Left cardiac atrium (tissue), 4 donors: ENCODE measurements at places on chromosomes 11 and 22. TPM values are rescaled to one million over a fixed set of nuclear protein-coding genes. Genes with fewer than 3 reads are reported as not detected.

The ABTB2 gene
- 12.5 TPM for total RNA-seq

The UPK3A gene
- 0.29 TPM for total RNA-seq

The RAG2 gene
- total RNA-seq: not detected

DNA sequence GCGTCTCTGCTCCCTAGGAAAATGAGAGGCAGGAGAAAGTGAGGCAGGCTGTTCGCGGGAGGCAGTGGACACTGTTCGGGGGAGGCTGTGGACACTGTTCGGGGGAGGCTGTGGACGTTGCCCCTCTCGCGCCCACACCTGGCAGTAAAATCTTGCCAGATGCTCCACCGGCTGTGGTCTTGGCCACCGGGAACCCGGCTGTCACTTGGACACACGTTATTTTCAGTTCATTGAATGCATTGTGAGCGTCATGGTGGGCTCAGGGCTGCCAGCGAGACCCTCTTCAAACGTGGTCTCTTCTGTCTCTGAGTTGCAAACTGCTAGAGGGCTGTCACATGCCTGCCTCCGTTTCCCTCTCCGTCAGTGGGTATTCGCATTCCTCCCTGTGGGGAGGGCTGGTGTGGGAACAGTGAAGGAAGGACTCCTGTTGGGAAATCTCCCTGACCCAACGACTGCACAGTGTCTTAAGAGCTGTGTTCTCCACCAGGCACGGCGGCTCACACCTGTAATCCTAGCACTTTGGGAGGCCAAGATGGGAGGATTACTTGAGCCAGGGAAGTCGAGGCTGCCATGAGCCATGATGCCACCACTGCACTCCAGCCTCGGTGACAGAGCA, 1.4 kb downstream of the PRR5 start:
- no peak for DNase-seq

GRCh38 chr22:27228771-27229170, 571.4 kb downstream of the MIAT start:
- no peak for DNase-seq

GRCh38 chr22:47439643-47440265, 677.3 kb downstream of the TBC1D22A start:
- DNase-seq: no peak

DNA sequence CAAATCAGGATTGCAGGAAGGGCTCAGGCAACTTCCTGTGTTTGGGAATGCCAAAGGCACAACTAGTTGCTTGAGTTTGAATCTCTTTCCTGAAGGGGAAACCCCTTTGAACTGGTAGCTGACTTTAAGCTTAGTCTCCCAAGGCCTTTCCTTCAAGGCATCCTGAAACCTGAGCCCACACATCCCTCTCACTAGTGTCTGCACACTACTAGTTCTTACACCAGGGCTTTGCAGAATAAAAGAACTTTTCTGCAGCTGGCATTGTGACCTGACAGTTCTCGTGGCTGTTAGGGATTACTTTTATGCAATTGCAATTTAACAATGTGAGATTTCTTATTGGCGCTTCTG, 95.4 kb downstream of the EXT2 start:
- no peak for DNase-seq

GRCh38 chr11:8586184-8586583, 7.8 kb downstream of the STK33 start:
- DNase-seq: no peak

DNA sequence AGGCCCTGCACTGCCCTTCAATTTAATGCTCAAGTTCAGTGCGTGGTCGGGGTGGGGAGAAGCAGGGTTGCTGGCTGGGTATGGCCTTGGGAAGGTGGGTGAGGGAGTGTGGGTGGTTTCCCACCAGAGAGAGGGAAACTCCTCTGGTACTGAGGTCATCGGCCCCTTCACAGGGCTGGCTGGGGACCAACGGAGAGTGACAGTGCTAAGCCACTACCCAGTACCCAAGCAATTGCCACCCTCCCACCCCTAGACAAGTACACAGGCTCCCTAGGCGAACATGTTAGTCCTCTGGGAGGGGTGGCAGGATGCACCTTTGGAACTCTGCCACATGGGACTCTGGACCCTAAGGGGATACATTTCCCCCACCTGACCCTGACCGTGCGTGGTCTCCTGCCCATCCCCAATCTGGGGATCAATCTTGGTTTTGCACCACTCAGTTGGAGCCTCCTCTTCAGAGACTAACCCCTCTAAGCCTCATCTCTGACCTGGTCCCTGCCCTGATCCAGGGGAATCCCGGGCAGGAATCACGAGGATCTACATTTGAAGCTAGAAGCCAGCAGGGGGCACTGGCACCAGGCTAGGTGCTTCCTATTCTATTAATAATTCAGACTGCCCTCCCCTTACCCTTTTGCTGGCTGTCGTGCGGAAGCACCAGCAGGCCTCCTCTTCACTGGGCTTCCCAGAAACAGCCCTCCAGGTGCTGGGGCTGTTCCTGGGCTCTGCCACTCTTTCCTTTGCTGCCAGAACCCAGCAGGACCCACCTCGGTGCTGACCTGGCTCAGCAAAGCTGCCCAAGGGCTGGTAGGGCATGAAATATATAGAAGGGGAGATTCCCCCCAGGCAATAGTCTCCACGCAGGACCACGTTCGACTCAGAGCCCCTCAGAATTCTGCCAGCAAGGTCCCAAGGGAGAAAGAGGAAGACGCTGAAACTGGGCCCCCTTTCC, 377.7 kb downstream of the TENM4 start:
- no peak for DNase-seq

GRCh38 chr11:15565880-15566279, 451.2 kb downstream of the INSC start:
- no peak for DNase-seq
